ENCODE measurements at places on chromosomes 2 and 18. TPM values are rescaled to one million over a fixed set of nuclear protein-coding genes. Genes with fewer than 3 reads are reported as not detected.

MYOM1 gene
- total RNA-seq, result 1.2 TPM

CGREF1 gene
- total RNA-seq, result 2.7 TPM

TWIST2 gene
- not detected for total RNA-seq

CLEC4F gene
- total RNA-seq, result not detected

GBX2 gene
- not detected for total RNA-seq

DNAJC5G gene
- total RNA-seq, result not detected

ADNP2 gene
- 18.9 TPM for total RNA-seq

LHCGR gene
- not detected for total RNA-seq

DCDC2C gene
- not detected for total RNA-seq

DSG1 gene
- total RNA-seq, result not detected

KCNK3 gene
- not detected for total RNA-seq

SERPINB13 gene
- total RNA-seq, result not detected

IL36A gene
- not detected for total RNA-seq

UBXN4 gene
- total RNA-seq, result 96.9 TPM

BOLL gene
- total RNA-seq, result not detected

ATG4B gene
- 79.0 TPM for total RNA-seq

NRP2 gene
- total RNA-seq, result 0.91 TPM

CHST9 gene
- total RNA-seq, result not detected

IL1RL1 gene
- 0.35 TPM for total RNA-seq

CRYGC gene
- total RNA-seq, result not detected

NEURL3 gene
- total RNA-seq, result not detected

Measured in CD8-positive, alpha-beta memory T cell (primary cell).